ENCODE measurements at places on chromosomes 12 and 14.

- no peak for DNase-seq
Observed at GRCh38 chr12:44367916-44368315, 508.2 kb downstream of the NELL2 start.

- no peak for DNase-seq
Observed at GRCh38 chr14:36950812-36951211, 221.6 kb downstream of the SLC25A21 start.

- no peak for DNase-seq
Observed at GRCh38 chr14:30295980-30296379, 263.0 kb upstream of the G2E3 start.

- peak; percentile 74 for DNase-seq
Observed at GRCh38 chr12:18868717-18869116, 130.8 kb downstream of the CAPZA3 start.

DNA sequence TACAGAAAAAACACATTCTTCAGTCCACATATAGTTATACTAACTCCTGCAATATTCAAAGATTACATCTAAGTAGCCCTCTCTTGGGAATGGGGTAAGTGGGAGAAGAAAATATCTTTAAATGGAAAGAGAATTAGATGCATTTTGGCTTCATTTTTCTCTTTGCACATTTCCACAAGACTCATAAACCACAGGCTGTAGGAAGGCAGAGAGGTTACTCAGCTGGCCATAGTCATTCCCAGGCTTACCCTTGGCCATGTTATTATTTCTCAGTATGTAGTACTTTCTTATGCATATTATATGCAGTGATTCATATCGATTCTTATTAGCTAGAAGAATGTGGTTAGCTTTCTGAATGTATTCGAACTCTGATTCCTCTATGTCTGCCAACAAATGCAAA is 92.2 kb downstream of the PTPRR start:
- no peak for DNase-seq

- no peak for DNase-seq
Observed at GRCh38 chr12:63317286-63317846, 166.4 kb upstream of the AVPR1A start.

DNA sequence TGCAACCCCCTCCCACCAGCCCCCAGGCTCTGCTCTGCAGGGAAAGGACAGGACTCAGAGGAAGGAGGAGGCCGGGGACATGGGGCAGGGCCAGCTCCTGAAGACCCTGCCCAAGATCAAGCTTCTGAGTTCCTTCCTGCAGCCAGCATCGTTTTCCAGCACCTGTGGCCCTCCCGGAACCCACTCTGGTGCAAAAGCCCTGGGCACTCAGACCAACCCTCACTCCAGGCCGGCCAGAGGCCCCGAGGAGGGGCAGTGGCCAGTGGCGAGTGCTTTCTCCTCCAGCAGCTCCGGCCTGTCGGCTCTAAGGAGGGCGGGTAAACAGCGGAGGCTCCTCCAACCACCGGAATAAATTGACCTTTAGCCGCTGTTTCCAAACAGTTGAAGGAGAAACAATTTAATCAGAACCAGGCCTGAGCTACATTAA is 10.8 kb downstream of the TMEM179 start:
- no peak for DNase-seq

DNA sequence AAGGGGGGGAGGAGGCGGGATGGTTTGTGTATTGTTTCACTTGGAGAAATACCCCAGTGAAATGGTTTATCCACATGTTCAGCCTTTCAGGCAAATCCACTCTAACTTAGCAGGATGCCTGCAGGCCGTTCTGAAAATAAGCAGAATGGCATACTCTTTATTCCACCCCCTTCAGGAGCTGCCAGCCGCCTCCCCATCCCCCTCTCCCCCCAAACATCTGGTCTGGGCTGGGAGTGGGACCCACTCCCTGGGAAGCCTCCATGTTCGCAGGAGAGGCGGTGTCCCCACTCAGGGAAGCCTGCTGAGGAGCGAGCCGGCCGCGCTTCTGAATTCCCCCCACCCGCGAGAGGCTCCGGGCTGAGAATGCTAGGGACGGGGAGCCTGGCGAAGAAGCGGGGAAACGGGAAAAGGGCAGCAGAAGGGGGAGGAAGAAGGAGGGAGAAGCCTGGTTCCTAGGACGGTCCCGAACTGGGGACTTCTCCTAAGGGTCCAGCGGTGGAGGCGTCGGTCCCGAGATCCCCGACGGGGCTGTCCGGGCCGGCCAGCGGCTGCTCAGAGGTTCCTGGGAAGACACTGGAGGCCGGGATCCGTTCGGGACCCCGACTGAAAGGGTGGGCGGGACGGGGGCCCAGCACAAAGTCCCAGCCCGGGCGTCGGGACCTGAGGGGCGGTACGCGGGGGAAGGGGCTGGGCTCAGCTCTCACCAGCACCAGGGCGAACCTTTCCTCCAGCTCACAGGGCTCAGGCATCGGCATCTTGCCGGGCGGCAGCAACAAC is 666 bp downstream of the FMNL3 start:
- DNase-seq, result peak; percentile 40

Data from bone marrow (tissue), 2 donors.